ENCODE measurements at places on chromosomes 3 and 15.

GRCh38 chr3:132488151-132488550 lies 70.8 kb downstream of the DNAJC13 start:
- DNase-seq, result no peak

DNA sequence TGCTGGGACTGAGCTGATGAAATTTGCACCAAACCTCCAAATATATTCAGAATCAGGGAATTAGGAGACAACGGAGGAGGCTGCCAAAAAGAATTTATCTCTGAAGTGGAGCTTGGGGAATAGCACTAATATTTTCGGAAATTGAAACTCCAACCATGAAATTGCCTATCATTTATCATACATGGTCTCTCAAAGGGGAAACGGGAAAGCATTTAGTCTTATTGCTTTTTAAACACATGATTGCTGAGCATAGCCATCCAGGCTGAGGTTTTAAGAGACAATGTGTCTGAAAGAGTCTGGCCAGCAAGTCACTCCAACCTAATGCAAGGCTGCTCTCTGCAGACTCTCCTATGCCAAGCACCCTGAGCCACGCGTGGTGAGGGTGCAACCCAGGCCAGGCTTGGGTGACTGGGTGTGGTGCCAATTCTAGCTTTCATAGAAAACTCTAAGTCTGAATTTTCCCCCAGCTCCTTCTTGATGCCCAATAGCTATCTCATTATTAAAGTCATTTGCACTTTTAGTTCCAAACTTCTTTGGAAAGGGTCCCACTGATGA lies 200.2 kb downstream of the RPLP1 start:
- DNase-seq, result no peak

DNA sequence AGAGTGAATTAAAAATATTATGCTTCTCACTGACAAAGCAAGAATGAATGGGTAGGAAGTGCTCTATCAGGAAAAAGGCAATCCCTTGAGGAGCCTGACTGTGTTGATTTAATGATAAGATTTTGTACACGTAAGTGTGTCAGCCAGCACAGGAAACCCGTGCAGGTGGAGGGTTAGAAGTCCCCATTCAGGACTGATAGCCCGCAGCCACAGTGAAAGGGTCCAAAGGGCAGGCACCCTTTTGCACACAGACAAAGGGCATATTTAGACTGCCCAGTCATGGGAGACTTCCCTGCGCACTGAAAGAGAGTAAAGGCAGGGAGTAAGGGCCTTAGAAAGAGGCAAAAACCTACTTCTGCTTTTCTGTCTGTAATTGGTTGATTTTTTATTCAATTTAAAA lies 26.4 kb upstream of the SKIL start:
- DNase-seq, result no peak

- peak; percentile 83 for DNase-seq
These were observed 5.3 kb upstream of the VIPR1 start for GRCh38 chr3:42497009-42497731.

DNA sequence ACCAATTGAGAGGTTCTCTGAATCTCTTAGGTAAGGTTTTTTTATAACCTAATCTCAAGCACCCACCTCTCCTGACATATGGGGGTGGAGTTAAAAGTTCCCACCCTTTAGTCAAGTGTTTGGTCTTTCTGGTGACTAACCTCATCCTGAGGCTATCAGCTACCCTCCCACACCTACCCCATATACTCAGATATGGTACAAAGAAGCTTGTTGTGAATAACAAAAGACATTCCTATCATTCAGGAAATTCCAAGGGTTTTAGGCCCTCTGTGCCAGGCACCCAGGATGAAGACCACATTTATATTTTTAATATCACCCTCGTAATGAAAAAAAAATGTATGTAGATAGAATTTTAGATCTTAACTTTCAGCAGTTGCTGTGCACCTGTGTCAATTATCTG lies 9.0 kb downstream of the CHMP2B start:
- DNase-seq, result no peak

Measured in HEK293T (cell line).